Osteocyte (in vitro differentiated cells): ENCODE measurements at places on chromosomes 3 and 15. TPM values are rescaled to one million over a fixed set of nuclear protein-coding genes. Genes with fewer than 3 reads are reported as not detected.

The NTRK3 gene
- not detected in 2 replicates for total RNA-seq

The TEX55 gene
- not detected in 2 replicates for total RNA-seq

The SLC38A3 gene
- total RNA-seq = 3.9 and 4.5 TPM in 2 replicates

The MCCC1 gene
- total RNA-seq = 37.4 and 37.9 TPM in 2 replicates

The GLDN gene
- total RNA-seq = not detected in 2 replicates

The EFHB gene
- total RNA-seq = 1.8 and 2.7 TPM in 2 replicates

The TUSC7 gene
- total RNA-seq = not detected in 2 replicates

The CACNA2D2 gene
- 0.13 and 0.27 TPM in 2 replicates for total RNA-seq
